SW480 (cell line): ENCODE measurements at places on chromosomes 7 and 10.

GRCh38 chr10:101151395-101151794 lies 20.3 kb downstream of the TLX1 start:
- DNase-seq = no peak

- DNase-seq = peak; percentile 49
Observed at GRCh38 chr10:80382989-80383388, 25.4 kb upstream of the PRXL2A start.

- no peak for DNase-seq
Observed at GRCh38 chr7:116176226-116176625, 34.1 kb upstream of the TES start.

DNA sequence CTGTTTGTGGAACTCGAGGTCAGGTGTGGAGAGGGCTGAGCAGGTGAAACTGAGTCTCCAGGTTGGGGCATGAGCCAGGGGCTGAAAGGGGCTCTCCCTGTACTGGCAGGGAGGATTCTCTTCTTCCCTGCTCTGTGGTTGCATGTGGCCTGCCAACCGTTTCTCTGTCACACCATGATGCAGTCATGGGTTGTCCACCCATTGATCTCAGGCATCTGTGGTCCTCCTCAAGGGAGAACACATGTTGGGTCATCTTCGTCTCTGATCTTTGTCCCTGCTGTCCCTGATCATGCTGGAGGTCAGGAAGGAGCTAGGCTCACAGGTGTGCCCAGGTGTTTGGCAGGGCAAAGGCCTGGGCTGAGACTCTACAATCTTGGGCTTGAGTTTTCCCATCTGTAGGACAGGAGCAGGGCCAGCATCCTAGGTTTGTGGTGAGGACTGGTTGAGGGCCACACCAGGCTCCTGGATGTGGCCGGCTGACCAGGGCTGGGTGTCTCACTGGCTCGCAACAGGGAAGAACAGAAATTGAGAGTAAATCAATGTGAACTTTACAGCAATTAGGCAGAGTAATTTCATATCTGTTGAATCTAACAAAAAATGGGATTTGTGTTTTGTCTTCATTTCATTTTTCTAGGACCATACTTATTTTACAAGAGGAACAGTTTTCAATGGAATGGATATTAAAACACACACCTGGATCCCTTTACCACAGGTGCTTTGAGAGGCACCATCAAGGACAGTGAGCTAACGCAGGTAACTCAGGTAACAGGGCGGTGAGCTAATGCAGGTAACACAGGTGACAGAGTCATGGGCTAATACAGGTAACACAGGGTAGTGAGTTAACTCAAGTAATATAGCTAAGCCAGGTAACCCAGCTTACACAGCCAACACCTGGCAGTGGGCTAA lies 58.5 kb upstream of the IGFBP3 start:
- DNase-seq = no peak

DNA sequence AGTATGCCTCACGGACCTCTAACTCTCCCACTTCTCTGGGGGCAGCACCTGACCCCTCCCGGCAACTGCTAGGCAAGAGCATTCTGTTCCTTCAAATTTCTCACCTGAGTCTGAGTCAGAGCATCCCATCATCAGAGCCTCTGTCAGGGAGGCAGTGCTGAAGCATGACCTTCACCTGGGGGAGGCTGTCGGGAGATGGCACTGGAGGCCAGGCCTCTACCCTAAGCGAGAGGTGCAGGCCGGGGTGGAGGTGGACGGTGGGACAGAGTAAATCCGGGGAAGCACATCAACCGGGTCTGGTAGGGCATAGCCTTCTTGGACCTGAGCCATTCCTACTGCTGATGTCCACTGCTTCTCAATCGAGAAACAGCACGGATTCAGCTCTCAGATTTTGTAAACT lies 90.4 kb downstream of the SPAG6 start:
- DNase-seq = no peak

DNA sequence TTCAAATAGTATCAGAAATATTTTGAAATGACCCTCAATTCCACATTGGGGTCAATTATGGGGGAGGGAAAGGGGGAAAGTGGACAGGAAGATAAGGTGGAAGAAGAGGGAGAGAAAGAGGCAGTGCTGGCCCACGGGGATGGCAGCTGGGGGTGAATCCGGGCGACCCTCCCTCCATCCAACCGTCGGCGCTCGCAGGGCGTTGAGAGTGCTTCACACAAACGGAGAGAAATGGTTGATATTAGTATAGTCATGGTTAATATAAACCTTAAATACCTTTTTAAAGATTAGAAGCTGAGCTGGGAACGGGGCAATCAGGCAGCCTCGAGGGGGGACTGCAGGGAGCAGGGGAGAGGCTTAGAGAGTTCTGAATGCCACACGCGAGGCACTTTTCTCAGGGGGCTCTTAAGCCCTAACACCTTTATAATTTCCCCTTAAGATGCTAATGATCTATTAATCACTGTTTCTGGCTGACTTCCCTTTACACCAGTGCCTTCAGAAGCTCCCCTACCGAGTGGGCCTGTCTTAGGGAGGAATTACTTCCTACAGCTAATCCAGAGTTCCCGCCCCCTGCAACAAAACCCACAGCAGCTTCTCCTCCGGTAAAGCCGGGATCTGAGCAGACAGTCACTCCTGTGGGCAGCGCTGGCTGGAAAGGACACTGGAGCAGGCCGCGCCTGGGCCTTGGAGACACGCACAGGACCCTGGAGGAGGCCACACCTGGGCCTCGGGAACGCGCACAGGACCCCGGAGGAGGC lies 39.5 kb downstream of the PRKAG2 start:
- no peak for DNase-seq

DNA sequence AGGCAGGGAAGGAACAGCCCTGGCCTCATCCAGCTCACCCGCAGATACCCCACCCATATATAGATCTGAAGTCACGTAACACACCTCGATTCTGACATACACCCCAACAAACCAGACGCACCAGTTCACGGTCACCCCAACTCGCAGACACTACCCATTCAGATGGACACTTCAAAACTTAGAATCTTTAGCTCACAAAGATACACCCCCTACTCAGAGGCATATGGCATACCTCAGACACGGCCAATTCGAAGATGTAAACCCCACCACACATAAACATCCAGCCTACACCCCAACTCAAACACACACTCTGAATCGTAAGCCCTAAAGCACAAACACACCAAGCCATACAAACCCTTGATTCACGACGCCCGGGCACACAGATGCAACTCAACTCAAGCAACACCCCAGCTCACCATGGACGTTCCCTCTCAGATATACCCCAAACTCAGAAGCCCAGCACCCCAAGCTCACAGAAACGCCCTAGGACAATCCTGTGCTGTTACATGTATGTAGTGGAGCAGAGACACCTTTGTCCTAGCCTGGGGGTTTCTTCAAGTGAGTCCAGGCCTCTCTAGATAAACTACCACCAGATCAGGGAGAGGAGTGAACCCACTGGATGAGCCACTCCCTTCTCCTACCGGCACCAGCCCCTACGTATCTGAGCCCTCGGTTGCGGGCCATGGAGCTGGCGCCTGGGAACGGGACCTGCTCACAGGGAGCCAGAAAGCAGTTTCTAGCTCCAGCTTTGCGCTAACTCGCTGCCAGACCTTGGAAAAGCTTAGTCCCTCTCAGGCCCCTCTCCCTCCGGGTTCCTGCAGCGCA lies 8.8 kb downstream of the PSD start:
- no peak for DNase-seq

DNA sequence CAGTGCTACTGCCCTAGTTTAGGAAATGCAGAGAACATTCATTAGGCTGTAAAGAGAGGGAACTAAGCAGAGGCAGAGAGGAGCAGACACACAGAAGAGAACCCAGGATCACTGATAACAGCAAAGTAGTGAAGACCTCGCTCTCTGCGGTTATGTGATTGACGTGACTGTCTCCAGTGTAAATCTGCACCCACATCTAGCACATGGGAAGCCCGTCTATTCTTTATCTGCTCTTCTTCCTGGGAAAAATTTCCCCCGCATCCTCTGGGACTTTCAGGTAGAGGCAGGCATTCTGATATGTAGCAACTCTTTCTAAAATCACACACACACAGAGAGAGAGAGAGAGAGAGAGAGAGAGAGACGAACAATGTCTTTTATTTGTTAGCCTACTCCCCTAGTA lies 699.6 kb downstream of the GRID1 start:
- DNase-seq = no peak

- DNase-seq = no peak
Observed at GRCh38 chr7:130351791-130352090, 7.1 kb downstream of the CPA5 start.

DNA sequence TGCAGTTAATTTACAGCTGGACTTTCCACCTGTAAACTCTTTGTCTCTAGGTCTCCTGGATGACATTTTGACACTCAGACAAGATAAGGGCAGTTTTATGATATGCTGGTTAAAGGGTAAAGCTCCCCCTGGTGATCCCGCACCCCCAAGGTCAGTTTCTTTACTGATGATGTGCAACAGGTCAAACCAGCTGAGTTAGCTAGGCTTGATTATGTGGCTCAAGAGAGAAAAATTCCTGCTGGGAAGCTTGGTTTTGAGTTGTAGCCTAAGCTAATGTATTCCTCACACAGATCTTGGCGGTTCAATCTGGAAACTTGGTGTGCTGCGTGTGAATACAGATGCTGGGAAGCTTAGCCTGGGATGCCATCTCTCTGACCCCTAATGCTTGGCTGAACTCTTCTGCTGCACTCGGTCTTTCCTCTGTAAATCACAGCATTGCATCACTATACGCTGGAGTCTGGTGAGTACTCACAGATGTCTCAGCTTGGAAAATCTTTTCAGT lies 11.4 kb upstream of the AKR1D1 start:
- DNase-seq = no peak
